ENCODE measurements at places on chromosomes 3 and 15. TPM values are rescaled to one million over a fixed set of nuclear protein-coding genes. Genes with fewer than 3 reads are reported as not detected.
A peak's percentile ranks its signal among the peaks of the same experiment; 100 is the strongest.

DNA sequence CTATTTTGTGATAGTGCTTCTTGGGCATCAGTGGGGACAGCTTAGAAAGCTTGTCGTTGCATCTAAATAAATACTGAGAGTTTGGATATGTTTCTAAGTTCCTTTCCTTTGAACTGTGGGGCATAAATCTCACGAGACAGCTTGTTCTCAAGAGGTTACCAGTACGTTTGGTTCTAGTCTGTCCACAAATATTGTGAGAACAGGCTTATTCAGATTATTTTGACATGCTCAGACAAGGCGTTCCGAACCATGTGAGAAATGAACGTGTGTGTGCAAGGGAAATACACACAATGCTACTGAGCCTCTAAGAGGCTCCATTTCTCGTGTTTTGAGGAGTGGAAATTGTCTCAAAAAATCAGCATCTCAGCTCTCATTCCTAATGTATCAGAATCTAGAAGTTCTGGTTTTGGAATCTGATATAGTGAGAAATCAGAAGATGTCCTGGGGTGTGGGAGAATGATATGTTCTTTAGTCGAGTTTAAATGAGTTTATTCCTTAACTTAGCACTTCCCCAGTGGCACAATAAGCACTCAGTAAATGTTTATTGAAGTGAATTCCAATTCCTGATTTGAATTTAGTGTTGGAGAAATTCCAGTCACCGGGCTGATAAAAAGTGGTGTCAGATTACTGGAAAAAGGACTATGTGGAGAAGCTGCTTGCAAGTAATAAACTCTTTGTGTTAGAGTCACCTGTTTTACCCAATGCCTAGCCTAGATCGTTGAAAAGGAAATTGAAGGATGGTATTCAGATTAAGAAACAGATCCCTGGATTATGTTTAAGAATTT, 481.5 kb downstream of the LPP start:
- no peak for DNase-seq

GRCh38 chr3:64385277-64385676, 160.0 kb upstream of the PRICKLE2 start:
- no peak for DNase-seq

DNA sequence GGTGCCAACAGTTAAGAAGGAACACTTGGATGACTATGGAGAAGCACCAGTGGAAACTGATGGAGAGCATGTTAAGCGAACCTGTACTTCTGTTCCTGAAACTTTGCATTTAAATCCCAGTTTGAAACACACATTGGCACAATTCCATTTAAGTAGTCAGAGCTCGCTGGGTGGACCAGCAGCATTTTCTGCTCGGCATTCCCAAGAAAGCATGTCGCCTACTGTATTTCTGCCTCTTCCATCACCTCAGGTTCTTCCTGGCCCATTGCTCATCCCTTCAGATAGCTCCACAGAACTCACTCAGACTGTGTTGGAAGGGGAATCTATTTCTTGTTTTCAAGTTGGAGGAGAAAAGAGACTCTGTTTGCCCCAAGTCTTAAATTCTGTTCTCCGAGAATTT, 3.0 kb downstream of the SKIL start:
- no peak for DNase-seq

DNA sequence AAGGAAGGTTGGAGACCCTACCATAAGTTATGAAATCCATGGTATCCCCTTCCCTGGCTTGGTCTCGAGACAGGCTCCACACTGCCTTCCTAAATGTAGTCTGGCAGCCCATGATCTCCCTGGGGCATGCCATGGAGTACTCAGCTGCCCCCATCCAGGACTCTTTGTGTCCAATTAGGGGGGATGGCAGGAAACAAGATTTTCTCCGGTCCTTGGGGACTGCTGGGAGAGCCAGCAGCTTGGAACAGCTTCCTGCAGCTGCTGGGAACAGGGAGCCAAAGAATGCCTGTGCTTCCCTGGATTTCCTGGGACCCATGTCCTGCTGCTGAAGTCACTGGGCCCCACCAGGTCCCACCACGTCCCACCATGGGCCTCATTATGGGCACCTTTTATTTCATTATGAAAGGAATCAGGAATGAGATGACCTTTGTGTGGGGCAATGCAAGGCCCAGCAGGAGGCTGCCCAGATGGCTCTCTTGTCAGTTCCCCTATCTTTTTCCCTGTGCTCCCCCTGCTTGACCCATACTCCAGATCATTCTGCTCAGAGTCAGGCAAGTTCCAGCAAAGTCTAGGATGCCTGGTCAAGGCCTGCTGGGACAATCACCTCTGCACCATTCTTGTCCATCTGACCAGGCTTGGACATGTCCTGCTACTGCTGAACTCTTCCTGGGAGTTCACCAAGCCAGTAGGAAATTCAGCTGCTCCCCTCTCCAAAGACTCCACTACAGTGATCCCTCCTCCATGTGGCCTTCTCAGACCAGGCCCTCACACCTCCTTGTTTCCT, 15.0 kb upstream of the DAG1 start:
- no peak for DNase-seq

GRCh38 chr3:131688370-131688769, 185.6 kb upstream of the MRPL3 start:
- no peak for DNase-seq

- DNase-seq: no peak
These were observed 179.8 kb upstream of the SLC2A2 start for GRCh38 chr3:171206283-171206682.

DNA sequence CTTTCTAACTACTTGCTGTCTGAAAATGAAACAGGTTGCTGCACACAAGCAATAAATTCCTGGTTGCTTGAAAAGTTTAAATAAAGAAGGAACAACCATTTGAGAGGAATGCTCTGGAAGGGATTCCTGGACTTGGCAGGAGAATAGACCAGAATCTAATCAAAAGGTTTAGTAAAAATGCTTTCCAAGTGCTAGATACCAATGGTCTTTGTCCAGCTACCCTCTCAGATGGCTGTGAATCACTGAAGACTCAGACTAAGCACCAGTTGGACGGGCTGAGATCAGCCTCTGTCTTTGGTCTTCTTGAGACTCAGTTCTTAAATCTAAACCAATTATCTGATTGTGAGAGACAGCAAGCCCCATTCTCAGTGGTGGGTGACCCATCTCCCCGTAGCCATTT, 27.7 kb upstream of the LPP start:
- DNase-seq: no peak

- DNase-seq: no peak
These were observed 1.2 kb downstream of the RASGRF1 start for GRCh38 chr15:79089331-79089889.

- no peak for DNase-seq
These were observed 47.3 kb downstream of the EIF3J start for GRCh38 chr15:44584162-44584749.

DNA sequence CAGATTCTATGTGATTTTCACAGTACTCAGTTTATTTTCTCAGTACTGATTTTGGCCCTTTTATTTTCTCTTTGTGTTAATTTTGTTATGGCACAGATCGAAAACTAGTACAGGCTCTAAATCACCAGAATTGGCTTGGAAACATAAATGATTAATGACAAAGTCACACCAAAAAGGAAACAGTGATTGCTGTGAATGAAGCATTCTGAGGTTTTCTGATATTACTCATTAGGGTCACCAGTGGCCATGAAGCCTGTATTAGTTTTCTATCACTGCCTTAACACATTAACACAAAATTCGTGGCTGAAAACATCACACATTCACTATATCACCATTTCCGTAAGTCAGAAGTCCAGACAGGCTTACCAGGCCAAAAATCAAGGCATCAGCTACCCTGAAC, 343.0 kb upstream of the THRB start:
- no peak for DNase-seq

- no peak for DNase-seq
These were observed 335.0 kb upstream of the CTNNB1 start for GRCh38 chr3:40864146-40864782.

GRCh38 chr3:51944451-51945021, 2.4 kb downstream of the PARP3 start:
- DNase-seq: no peak

GRCh38 chr3:185677146-185677829, 91.2 kb downstream of the SENP2 start:
- DNase-seq: peak; percentile 79

DNA sequence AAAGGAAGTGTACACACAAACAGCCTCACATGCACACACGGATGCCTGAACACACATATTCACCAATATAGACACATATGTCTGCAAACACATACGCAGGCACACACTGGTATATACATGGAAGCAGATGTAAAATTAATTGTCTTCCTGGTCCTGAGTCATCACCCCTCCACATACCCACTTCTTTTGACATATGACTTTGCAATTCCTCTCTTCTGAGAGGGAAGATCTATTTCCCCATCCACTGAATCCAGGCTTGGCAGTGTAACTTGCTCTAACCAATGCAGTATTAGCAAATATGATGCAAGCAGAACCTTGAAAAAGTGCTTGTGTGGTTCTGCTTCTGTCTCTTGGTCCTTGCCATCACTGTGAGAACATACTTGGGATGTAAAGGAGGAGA, 76.8 kb upstream of the HRH1 start:
- DNase-seq: no peak

DNA sequence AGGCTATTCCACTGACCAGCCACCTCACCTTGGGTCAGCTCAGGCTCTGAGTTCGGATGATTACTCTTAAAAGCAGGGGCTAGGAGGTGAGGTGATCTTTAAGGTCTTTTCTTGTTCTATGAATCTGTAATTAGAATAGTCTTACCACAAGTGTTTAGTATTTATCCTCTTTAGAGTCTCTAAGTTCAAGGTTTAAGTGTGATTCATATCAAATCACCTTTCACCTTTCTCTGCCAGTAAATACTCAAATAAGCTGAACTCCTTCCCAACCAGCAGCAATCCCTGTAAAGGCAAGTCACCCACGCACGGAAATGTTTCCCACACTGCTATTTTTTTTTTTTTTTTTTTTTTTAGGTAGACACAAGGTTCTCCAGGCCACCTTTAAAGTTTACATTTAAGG, 14.5 kb upstream of the TMEM44 start:
- DNase-seq: no peak

GRCh38 chr3:121698476-121698875, 37.8 kb upstream of the HCLS1 start:
- DNase-seq: no peak

GRCh38 chr3:13027154-13027553, 46.1 kb downstream of the IQSEC1 start:
- no peak for DNase-seq

DNA sequence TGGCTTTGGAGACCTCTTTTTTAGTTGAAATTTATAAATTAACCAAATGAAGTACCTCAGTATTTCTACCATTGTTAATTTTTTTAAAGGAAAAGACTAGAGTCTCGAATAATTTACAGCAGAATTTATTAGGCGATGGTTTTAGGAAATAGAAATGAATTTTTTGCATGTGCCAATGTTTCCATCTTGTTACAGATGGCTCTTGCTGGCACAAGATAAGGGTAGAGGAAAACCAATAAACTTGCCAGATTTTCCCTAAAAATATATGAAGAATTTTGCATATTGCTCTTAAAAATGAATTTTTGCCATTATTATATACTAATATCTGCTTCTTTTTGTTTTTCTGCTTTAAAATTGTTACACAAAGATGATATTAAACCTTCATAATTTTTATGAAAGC, 380.7 kb downstream of the NLGN1 start:
- DNase-seq: no peak

- no peak for DNase-seq
These were observed 4.5 kb upstream of the GSK3B start for GRCh38 chr3:120098710-120099109.

DNA sequence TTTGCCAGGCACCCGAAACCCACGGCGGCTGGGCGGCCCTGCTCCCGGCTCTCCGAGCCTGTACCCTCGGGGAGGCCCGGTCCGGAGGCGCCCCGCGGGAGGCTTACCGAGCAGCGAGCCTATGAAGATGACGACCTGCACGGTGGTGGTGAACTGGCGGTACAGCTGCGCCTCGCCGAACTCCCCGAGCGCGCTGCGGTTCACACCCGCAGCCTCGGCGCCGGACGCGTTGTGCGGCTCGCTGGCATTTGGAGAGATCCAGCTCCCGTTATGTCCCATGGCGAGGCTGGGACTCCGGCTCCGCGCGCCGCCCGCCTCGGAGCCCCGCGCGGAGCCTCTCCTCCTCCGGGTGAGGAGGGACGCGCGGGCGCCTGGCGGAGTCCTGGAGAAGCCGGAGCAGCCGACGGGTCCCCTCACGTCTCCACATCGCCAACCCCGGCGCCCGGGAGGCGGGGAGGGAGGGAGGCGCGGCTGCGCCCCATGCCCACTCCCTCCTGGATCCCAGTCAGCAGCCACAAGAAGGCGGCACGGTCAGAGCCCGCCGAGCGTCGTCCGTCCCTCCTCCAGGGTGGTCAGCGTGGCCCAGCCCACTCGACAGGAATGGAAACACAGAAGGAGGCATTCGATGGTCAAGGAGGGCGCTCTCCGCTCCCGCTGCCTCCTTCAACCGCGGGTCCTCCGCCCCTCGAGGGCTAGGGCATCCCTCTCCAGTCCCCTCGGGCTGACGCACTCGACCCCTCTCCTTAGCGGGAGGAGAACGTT, at the start of gene GPR176:
TSS of gene GPR176 (minus strand) at position 519 of the 762 bp plus-strand sequence. CDS start at position 279, 240 bp downstream.
- DNase-seq: no peak

DNA sequence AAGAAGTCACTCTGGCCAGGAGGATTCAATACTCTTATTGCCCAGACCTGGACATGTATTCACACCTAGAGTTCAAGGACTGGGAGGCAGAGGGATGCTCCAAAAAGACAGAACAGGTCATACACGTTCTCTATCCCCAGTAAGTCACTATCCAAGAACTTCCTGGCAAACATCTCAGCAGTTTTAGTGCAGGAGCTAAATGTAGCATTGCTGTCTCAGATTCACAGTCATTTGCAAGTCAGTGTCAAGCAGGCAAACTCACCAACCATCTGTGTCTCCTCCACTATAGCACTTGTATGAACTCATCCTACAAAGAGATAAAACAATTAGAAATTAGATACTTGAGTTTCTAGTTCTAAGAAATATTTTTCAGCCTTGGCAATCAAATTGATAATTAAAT, 38.4 kb downstream of the ABHD17C start:
- DNase-seq: no peak

DNA sequence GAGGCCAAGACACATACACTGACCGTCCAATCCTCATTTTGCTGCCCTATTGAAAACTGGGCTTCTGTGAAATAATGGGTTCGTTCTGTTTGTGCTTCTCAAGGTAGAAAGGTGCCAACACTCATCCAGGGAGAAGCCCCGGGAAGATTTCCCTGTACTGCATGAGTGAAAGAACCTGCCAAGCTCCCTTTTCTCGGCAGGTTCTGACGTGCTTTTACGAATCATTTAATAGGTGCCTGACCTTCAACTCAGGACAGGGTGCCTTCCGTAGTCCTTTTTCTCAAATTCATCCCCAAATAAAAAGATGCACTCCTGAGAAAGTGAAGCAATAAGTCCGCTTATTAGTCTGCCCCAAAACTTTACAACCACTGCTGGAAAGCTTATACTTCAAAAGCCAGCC, 64.2 kb downstream of the B3GNT5 start:
- no peak for DNase-seq

GRCh38 chr15:89335298-89336041, 846 bp upstream of the POLG start:
- no peak for DNase-seq

- no peak for DNase-seq
These were observed 29.8 kb downstream of the DNAJC19 start for GRCh38 chr3:180959691-180960090.

Gene NDUFB5
- 79.6 TPM for total RNA-seq

Gene RHCG
- total RNA-seq: not detected

Gene SCG3
- not detected for total RNA-seq

Gene NR1I2
- total RNA-seq: not detected

Gene CYP8B1
- total RNA-seq: not detected

Gene ZNF385D
- total RNA-seq: 2.2 TPM

Gene CTDSPL
- 26.9 TPM for total RNA-seq

Gene EPHB3
- 0.19 TPM for total RNA-seq

Gene CASR
- total RNA-seq: not detected

Gene ST8SIA2
- 1.6 TPM for total RNA-seq

Gene MUC4
- 0.12 TPM for total RNA-seq

Gene ACP3
- total RNA-seq: not detected

Gene ANKRD28
- total RNA-seq: 45.9 TPM

Gene NEK10
- 3.4 TPM for total RNA-seq

Gene PTH1R
- not detected for total RNA-seq

All from glomerular endothelial cell (primary cell).